ENCODE measurements at places on chromosomes 4 and X.

- DNase-seq, result no peak
Measured at GRCh38 chr4:4491396-4491893, 50.4 kb downstream of the STX18 start.

GRCh38 chr4:85986266-85986665 lies 373.6 kb downstream of the MAPK10 start:
- no peak for DNase-seq

GRCh38 chrX:131985526-131986049 lies 37.5 kb upstream of the STK26 start:
- DNase-seq, result no peak

- DNase-seq, result no peak
Measured at GRCh38 chr4:46249106-46249505, 125.3 kb upstream of the GABRG1 start.

DNA sequence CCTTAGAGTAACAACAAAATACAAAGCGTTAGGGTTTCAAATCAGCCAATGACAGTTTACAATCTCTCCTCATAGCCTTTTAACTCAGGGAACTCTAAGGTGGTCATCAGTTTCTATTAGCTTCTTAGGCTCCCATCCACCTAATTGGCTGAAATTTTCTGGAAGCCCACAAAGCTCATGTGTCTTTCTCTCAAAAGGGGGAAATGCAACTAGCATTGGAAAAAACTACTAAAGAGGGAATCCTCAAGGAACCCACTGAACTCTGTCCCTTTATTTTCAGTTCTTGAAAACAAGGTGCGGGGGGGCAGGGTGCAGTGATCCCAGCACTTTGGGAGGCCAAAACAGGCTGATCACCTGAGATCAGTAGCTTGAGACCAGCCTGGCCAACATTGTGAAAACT lies 56.4 kb downstream of the PDGFC start:
- no peak for DNase-seq

- DNase-seq, result no peak
Measured at GRCh38 chr4:1329408-1330371, 17.3 kb upstream of the UVSSA start.
